Thoracic aorta endothelial cell (primary cell): ENCODE measurements at places on chromosomes 3 and 15. TPM values are rescaled to one million over a fixed set of nuclear protein-coding genes. Genes with fewer than 3 reads are reported as not detected.

ECE2 gene
- not detected in 2 replicates for total RNA-seq

EPM2AIP1 gene
- 26.9 and 32.8 TPM in 2 replicates for total RNA-seq

BCHE gene
- 0.13 and 0.14 TPM in 2 replicates for total RNA-seq

RPP14 gene
- total RNA-seq: 21.1 and 23.1 TPM in 2 replicates

IGF1R gene
- 31.1 and 45.7 TPM in 2 replicates for total RNA-seq

KNG1 gene
- total RNA-seq: not detected in 2 replicates

SST gene
- total RNA-seq: not detected in 2 replicates

LRRIQ4 gene
- total RNA-seq: under 0.01 and 0.07 TPM in 2 replicates

MCCC1 gene
- 18.6 and 20.4 TPM in 2 replicates for total RNA-seq

UPK1B gene
- total RNA-seq: not detected in 2 replicates

LIPH gene
- 0.07 and 0.40 TPM in 2 replicates for total RNA-seq

CYP1A2 gene
- not detected in 2 replicates for total RNA-seq

SCAANT1 gene
- total RNA-seq: not detected in 2 replicates

CPLX3 gene
- not detected in 2 replicates for total RNA-seq

CCDC39 gene
- 0.14 TPM in 1 of 2 replicates, not detected in the other for total RNA-seq

PHLDB2 gene
- 93.7 and 117 TPM in 2 replicates for total RNA-seq

PRSS50 gene
- not detected in 2 replicates for total RNA-seq

IQCF5 gene
- not detected in 2 replicates for total RNA-seq

VGLL3 gene
- 2.1 and 3.7 TPM in 2 replicates for total RNA-seq

NOX5 gene
- 0.07 TPM in 1 of 2 replicates, not detected in the other for total RNA-seq

CORO2B gene
- total RNA-seq: 3.7 and 8.0 TPM in 2 replicates

CRYBG3 gene
- total RNA-seq: 33.6 and 35.6 TPM in 2 replicates

P2RY12 gene
- total RNA-seq: not detected in 2 replicates

ZNF80 gene
- not detected in 2 replicates for total RNA-seq
